ENCODE measurements at places on chromosomes 3 and 15. TPM values are rescaled to one million over a fixed set of nuclear protein-coding genes. Genes with fewer than 3 reads are reported as not detected.

DNA sequence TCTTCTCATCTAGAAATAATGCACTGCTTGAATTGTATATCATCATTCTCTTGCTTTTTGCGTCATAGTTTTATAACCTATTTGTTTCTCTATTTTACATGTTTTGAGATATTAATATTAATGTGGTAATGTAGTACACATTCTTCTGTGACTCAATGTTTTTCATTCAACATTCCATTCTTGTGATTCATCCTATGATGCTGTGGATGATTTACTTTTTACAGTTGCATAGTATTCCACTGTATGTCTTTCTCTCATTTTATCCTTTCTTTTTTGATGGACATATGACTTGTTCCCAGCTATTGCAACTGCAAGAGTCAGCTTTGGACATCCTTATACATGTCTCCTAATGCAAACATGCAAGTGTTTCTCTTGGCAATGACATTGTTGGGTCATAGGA, 20.6 kb upstream of the VEPH1 start:
- no peak overlapping the region for H3K4me3 ChIP-seq
- no peaks in the 10 kb centered on the region for H3K4me1 ChIP-seq
- DNase-seq, result no peak
- no peaks in the 10 kb centered on the region for H3K27me3 ChIP-seq

DNA sequence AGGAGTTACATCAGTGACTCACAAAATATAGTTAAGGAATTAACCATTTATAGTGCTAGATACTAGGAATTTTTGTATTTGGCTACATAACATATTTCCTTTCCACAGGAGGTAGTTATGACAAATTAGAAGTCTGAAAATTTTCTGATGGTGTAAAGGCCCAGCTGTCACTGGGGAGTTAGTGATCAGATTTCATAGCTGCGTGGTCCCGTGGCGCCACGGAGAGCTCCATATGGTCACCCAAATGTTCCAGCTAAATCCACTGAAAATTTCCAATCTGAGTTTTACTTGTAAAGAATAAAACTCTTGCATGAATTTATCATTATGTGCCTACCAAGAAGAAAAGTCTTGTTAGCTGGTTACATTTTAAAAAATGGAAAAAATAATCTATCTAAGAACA, 368.9 kb upstream of the PLSCR5 start:
- H3K4me1 ChIP-seq, result no peaks in the 10 kb centered on the region
- no peak overlapping the region for H3K4me3 ChIP-seq
- no peaks in the 10 kb centered on the region for H3K27me3 ChIP-seq
- H3K36me3 ChIP-seq, result no peaks in the 10 kb centered on the region
- DNase-seq, result no peak

- H3K27ac ChIP-seq, result no peak overlapping the region
- H3K36me3 ChIP-seq, result no peaks in the 10 kb centered on the region
- H3K4me3 ChIP-seq, result peak overlapping the region; percentile 80
- H3K4me1 ChIP-seq, result no peaks in the 10 kb centered on the region
Measured at GRCh38 chr3:98734306-98734705, 28.8 kb upstream of the ST3GAL6 start.

GRCh38 chr3:105397974-105398373, 31.3 kb downstream of the ALCAM start:
- no peaks in the 10 kb centered on the region for H3K27me3 ChIP-seq
- H3K36me3 ChIP-seq, result no peaks in the 10 kb centered on the region
- no peak for DNase-seq
- no peak overlapping the region for H3K4me3 ChIP-seq
- no peaks in the 10 kb centered on the region for H3K4me1 ChIP-seq
- no peak overlapping the region for H3K27ac ChIP-seq

- no peak for DNase-seq
- no peaks in the 10 kb centered on the region for H3K36me3 ChIP-seq
- no peaks in the 10 kb centered on the region for H3K27me3 ChIP-seq
- no peak overlapping the region for H3K27ac ChIP-seq
- no peak overlapping the region for H3K4me3 ChIP-seq
Measured at GRCh38 chr3:165502707-165503106, 306.5 kb upstream of the SLITRK3 start.

GRCh38 chr3:146218880-146219866, 31.7 kb downstream of the PLSCR4 start:
- no peaks in the 10 kb centered on the region for H3K27me3 ChIP-seq
- DNase-seq, result no peak
- H3K4me1 ChIP-seq, result no peaks in the 10 kb centered on the region
- no peak overlapping the region for H3K27ac ChIP-seq

DNA sequence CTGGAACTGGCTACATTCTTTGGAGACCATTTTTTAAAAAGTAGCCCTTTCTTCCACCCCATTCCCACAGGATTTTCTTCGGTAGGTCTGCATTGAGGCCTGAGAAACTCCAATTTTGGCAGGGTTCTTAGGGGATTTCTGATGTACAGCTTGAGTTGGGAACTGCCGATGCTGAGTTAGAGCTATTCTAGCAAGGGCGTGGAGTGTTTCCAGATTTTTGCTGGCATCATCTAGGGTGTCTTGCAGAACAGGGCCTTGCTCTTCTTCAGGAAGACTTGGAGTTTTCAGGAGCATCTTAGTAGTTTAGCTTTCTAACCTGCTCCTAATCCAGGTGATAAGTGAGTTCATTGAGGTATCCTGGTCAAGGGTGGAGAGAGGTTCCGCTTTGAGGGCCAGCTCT, 41.0 kb downstream of the SV2B start:
- H3K36me3 ChIP-seq, result no peaks in the 10 kb centered on the region
- H3K27me3 ChIP-seq, result no peaks in the 10 kb centered on the region
- H3K4me1 ChIP-seq, result no peaks in the 10 kb centered on the region
- DNase-seq, result no peak
- H3K4me3 ChIP-seq, result no peak overlapping the region
- no peak overlapping the region for H3K27ac ChIP-seq

- no peak for DNase-seq
- H3K27me3 ChIP-seq, result no peaks in the 10 kb centered on the region
- peak overlapping the region; percentile 99 for H3K27ac ChIP-seq
Measured at GRCh38 chr15:96330064-96330449, 443 bp upstream of the NR2F2 start.

- no peak overlapping the region for H3K4me3 ChIP-seq
- H3K4me1 ChIP-seq, result no peaks in the 10 kb centered on the region
- peaks cover 37% of the 10 kb centered on the region for H3K27me3 ChIP-seq
- no peak overlapping the region for H3K27ac ChIP-seq
- no peaks in the 10 kb centered on the region for H3K36me3 ChIP-seq
Measured at GRCh38 chr3:10753964-10754363, 62.1 kb upstream of the SLC6A11 start.

- peaks cover 39% of the 10 kb centered on the region for H3K27me3 ChIP-seq
- DNase-seq, result no peak
- no peaks in the 10 kb centered on the region for H3K36me3 ChIP-seq
- H3K4me3 ChIP-seq, result no peak overlapping the region
Measured at GRCh38 chr15:26771168-26771567, 1.7 kb downstream of the GABRB3 start.

- peak overlapping the region; percentile 81 for H3K4me3 ChIP-seq
- no peaks in the 10 kb centered on the region for H3K4me1 ChIP-seq
- H3K27ac ChIP-seq, result no peak overlapping the region
- no peaks in the 10 kb centered on the region for H3K36me3 ChIP-seq
- no peaks in the 10 kb centered on the region for H3K27me3 ChIP-seq
Measured at GRCh38 chr3:105862217-105862616, 6.6 kb downstream of the CBLB start.

DNA sequence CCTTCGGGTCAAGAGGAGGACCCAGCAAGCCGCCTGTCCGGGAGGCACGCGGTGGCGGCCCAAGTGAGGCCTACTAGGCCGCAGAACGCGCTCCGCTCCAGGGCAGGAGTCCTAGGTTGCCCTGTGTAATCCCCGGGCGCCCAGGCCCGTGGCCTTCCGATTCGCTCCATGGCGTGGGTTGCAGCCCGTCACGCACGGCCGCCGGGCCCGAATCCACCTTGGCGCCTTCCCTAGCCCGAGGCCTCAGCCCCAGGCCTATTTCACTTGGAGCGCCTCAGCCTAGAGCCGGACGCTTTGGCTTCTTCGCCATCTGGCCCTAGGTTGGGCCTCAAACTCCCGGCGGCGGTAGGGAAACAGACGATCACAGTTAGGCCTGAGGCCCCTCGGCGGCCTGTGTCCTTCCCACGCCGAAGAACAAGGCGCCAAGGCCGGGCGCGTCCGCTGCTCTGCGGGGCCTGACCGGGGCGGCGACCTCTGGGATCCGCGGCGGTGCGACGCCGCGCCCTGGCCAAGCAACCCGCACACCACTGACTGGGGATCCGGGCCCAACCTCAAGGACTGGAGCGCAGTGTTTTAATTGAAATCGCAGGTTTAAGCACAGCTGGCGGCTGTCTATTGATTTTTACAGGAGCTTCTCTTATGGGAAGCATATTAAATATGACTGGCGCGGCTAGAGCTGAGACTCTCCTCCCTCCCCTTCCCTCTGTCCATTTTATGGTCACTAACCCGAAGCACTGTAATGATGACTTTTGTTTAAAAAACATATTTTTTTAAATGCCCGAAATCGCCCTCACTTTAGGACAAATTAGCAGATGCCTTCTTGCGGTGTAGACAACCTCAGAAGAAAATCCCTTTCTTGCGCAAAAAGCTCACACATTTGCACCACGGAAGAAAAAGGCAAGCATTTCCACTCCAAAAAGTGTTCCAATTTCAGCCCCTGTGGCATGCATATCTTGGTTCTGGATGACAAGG, 3.8 kb upstream of the FEZF2 start:
- DNase-seq, result no peak
- H3K27ac ChIP-seq, result no peak overlapping the region
- peaks cover 99% of the 10 kb centered on the region for H3K27me3 ChIP-seq
- no peaks in the 10 kb centered on the region for H3K4me1 ChIP-seq
- H3K4me3 ChIP-seq, result no peak overlapping the region
- H3K36me3 ChIP-seq, result no peaks in the 10 kb centered on the region

GRCh38 chr3:177594096-177594495, 396.8 kb upstream of the TBL1XR1 start:
- DNase-seq, result no peak
- no peaks in the 10 kb centered on the region for H3K4me1 ChIP-seq
- no peaks in the 10 kb centered on the region for H3K36me3 ChIP-seq
- H3K27me3 ChIP-seq, result no peaks in the 10 kb centered on the region

- no peaks in the 10 kb centered on the region for H3K36me3 ChIP-seq
- H3K4me3 ChIP-seq, result no peak overlapping the region
- no peak overlapping the region for H3K27ac ChIP-seq
- H3K27me3 ChIP-seq, result no peaks in the 10 kb centered on the region
- DNase-seq, result no peak
- no peaks in the 10 kb centered on the region for H3K4me1 ChIP-seq
Measured at GRCh38 chr3:101133652-101134051, 140.4 kb upstream of the ABI3BP start.

GRCh38 chr15:90819850-90820249, 48.5 kb upstream of the FURIN start:
- H3K4me3 ChIP-seq, result no peak overlapping the region
- no peak overlapping the region for H3K27ac ChIP-seq
- no peak for DNase-seq
- no peaks in the 10 kb centered on the region for H3K36me3 ChIP-seq
- H3K27me3 ChIP-seq, result no peaks in the 10 kb centered on the region

GRCh38 chr3:43707998-43708397, 17.3 kb downstream of the ABHD5 start:
- H3K4me3 ChIP-seq, result no peak overlapping the region
- no peaks in the 10 kb centered on the region for H3K36me3 ChIP-seq

GRCh38 chr3:164360738-164361406, 717.4 kb downstream of the SI start:
- no peak overlapping the region for H3K27ac ChIP-seq
- no peaks in the 10 kb centered on the region for H3K27me3 ChIP-seq
- H3K4me3 ChIP-seq, result no peak overlapping the region

GRCh38 chr3:186569779-186570095, 783 bp upstream of the DNAJB11 start:
- peak overlapping the region; percentile 96 for H3K27ac ChIP-seq
- H3K27me3 ChIP-seq, result no peaks in the 10 kb centered on the region
- H3K4me3 ChIP-seq, result peak overlapping the region; percentile 92
- H3K36me3 ChIP-seq, result peaks cover 4% of the 10 kb centered on the region
- H3K4me1 ChIP-seq, result peaks cover 4% of the 10 kb centered on the region

- H3K4me3 ChIP-seq, result no peak overlapping the region
- no peaks in the 10 kb centered on the region for H3K27me3 ChIP-seq
- no peak overlapping the region for H3K27ac ChIP-seq
- H3K36me3 ChIP-seq, result no peaks in the 10 kb centered on the region
- no peaks in the 10 kb centered on the region for H3K4me1 ChIP-seq
Measured at GRCh38 chr3:72789786-72790185, 58.5 kb downstream of the SHQ1 start.

DNA sequence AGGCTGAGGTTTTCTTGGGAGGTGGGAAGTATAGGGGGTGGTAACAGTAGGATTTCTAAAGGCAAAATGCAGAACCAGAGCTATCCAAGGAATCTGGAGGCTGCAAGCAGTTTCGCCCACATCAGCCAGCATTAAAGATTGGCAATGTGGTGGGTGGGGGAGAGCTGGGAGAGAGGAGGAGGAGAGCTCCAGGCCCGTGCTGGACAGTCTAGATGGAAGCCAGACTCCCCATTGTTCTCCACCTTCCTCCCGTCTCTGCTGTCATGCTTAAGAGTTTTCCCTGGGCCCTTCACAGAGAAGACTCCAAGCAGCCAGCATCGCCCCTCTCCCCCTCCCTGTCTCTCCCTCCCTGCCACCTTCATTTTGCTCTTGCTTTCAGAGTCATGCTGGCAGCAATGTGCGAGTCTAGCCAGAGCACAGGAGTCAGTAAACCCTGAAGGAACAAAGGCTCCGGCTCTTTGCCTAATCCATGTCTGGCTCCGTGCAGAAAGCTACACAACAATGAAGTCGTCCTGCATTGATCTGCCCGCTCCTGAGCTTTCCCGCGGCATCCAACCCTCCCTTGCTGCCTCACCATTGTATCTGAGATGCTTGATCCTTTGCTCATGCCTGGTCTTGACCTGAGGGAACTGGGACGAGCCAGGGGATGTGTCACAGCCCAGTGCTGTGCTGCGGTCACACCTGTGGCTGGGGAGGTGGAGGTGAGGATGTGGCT, 282.9 kb downstream of the NTRK3 start:
- no peaks in the 10 kb centered on the region for H3K27me3 ChIP-seq
- no peaks in the 10 kb centered on the region for H3K36me3 ChIP-seq
- no peak overlapping the region for H3K4me3 ChIP-seq
- peak overlapping the region; percentile 19 for H3K27ac ChIP-seq
- DNase-seq, result no peak

DNA sequence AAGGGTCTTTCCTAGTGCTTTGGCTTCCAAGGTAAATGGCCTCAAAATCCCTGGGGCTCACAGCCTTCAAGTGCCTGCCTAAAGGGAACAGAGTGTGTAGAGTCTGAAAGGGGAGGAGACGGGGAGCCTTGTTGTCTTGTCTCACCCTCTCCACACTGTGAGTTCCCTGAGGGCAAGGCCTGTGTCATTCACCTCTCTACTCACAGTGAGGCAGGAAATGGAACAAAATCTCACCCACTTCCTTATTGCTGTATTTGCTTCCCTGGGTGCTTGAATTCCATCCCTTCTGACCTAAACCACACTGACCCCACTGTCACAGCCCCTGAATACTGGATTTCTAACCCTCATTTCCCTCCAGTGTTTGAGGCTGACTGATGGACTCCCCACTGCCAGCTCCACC, 197.5 kb downstream of the EPHB1 start:
- no peak overlapping the region for H3K4me3 ChIP-seq
- no peaks in the 10 kb centered on the region for H3K27me3 ChIP-seq
- DNase-seq, result no peak
- H3K27ac ChIP-seq, result no peak overlapping the region

The GOLGA6L7 gene
- total RNA-seq, result not detected

The CHRNA3 gene
- not detected for total RNA-seq

The RBMS3 gene
- 117 TPM for total RNA-seq

The ATP10A gene
- 7.2 TPM for total RNA-seq

The ZNF660 gene
- 2.0 TPM for total RNA-seq

The HAPLN3 gene
- total RNA-seq, result 3.4 TPM

The GOLGA8S gene
- total RNA-seq, result 0.44 TPM

The PLOD2 gene
- total RNA-seq, result 71.5 TPM

The LRRC31 gene
- total RNA-seq, result not detected

The TMEM212 gene
- total RNA-seq, result not detected

The ATP8B4 gene
- total RNA-seq, result 9.5 TPM

The SH3BP5 gene
- 96.2 TPM for total RNA-seq
